ENCODE measurements at places on chromosomes 6 and 20.

DNA sequence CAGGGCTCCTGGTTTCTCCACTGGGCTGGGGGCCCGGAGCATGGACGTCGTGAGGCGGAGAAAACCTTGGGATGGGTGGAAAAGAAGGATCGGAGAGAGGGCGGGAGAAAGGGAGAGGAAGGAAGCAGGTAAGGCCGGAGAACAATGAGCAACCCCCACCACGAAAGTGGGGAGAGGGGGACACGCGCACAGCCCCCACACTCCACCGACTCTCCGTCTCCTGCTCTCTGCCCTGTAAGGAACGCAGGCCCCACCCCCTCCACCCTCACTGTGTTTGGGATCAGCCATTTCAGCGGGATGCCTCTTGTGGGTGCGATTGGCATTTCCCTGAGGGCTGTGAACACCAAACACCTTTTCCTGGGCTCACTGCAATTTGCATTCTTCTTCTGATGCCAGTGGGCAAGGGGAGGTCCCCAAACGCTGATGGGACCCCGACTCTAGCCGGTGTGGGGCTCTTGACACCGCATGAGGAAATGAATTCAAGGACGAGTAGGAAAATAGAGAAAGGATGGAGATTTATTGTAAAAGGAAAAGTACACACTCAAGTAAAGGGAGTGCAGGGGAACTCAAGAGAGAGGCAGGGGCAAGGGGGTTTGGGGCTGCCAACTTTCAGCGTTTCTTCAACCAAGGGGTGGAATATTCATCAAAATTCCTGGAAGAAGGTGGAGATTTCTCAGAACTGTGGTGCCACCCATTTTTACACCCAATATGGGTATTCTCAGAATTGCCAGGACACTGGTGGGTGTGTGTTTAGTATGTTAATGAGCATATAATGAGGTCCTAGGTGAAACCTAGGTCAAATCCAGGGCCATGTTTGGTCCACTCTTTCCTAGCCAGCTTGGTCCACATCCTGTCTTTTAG is 13.1 kb upstream of the RAET1L start:
- DNase-seq, result no peak

DNA sequence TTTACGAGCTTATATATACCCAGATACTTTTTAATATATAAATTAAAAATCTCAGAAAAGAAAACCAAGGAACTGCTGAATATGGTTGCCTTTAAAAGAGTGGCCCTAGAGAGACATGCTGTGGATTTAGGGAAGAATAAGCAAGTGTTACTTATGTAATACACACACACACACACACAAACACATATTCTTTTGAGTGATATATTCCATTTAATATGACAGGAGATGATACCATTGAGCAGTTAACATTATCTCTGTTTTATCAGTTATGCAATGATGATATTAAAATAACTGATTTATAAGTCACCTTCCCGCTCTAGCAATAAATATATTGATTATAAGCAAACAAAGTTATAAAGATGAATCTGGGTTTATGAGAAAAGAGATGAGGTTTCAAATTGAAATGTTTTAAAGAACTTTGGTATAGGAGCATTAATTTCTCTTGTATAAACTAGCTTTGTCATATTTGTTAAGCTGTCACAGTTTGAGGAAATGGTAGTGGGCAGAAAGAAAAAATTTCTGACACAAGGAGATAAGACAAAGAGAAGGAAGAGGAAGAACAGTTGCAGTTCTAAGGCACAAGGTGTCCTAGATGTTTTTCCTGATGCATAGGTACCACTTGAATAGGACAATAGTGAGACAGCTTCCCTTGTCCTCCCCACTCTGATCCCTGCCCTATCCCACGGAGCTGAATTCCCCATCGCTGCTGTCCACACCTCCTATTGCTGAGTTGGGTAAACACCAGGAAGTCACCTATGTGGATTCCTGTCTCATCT is 26.4 kb downstream of the GPX5 start:
- DNase-seq, result no peak

- DNase-seq, result no peak
These were observed 246.8 kb downstream of the ADGRG6 start for GRCh38 chr6:142548566-142548965.

- no peak for DNase-seq
These were observed 1.9 kb downstream of the FNDC11 start for GRCh38 chr20:63555661-63556381.

DNA sequence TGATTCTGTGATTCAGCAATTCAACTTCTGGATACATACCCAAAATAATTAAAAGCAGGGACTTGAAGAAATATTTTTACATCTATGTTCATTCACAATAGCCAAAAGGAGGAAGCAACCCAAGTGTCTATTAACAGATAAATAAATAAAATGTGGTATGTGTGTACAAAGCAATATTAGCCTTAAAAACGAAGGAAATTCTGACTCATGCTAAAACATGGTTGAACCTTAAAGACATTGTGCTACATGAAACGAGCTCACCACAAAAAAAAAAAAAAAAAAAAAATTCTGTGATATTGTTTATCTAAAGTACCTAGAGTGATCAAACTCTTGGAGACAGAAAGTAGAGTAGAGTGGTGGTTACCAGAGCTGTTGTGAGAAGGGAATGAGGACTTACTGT is 54.8 kb upstream of the TFAP2D start:
- no peak for DNase-seq

All from stimulated activated CD8-positive, alpha-beta memory T cell treated with anti-CD3 and anti-CD28 coated beads, Interleukin-12 subunit alpha, Interleukin-12 subunit beta, amount 100 ng/mL, for 4 hours (primary cell).